ENCODE measurements at places on chromosomes 4 and X. TPM values are rescaled to one million over a fixed set of nuclear protein-coding genes. Genes with fewer than 3 reads are reported as not detected.

DNA sequence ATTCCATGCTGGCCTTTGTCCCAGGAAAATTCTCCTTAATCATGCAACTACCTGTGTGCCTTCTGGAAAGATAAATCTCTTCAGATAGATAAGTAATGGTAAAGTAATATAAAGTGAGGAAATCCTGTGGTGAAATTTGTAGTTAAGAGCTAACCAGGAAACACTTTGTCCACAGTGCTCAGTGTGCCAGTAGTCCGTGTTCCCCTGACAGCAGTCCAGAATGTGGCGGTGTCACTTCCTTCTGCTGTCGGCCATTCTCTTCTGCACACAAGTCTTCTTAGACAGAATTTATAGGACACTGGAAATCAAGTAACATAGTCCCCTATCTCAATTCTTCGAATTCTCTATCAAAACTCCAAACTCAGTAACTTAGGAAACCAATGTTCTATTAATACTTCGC is 5.7 kb upstream of the CXXC4 start:
- no peak for DNase-seq

GRCh38 chr4:80781431-80781830 is 249.1 kb upstream of the BMP3 start:
- no peak for DNase-seq

DNA sequence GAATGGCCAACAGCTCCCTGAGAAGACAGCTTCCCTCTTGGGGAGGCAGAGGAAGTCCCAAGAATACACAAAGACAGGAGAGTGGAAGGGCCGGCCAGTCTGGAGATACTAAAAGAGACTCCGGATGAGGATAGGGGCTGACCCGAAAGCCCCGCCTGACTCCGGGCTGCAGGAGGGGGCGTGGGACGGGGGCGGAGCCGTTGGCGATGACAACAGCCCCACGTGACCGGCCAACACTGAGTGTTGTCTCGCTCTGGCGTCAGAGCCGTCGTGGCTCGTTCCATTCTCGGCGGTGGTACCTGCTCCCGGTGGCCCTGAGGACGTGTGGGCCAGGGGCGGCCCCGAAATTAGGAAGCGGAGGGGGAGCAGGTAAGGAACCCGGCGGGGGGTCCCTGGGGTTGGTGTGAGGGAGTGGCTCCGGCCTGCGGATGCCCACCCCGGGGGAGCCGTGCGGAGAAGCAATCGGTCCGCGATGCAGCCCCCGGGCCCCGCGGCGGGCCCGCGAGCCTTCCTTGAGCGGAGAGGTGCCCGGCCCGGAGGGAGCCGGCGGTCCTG is at the start of gene BEX4:
Gene BEX4 (plus strand): TSS at position 239 of the 555 bp plus-strand sequence. CDS start 1,046 bp downstream, outside the sequence.
- no peak for DNase-seq

- DNase-seq: no peak
These were observed 22.4 kb downstream of the RS1 start for GRCh38 chrX:18649498-18649951.

GRCh38 chr4:74045772-74046171 is 7.3 kb upstream of the CXCL3 start:
- no peak for DNase-seq

DNA sequence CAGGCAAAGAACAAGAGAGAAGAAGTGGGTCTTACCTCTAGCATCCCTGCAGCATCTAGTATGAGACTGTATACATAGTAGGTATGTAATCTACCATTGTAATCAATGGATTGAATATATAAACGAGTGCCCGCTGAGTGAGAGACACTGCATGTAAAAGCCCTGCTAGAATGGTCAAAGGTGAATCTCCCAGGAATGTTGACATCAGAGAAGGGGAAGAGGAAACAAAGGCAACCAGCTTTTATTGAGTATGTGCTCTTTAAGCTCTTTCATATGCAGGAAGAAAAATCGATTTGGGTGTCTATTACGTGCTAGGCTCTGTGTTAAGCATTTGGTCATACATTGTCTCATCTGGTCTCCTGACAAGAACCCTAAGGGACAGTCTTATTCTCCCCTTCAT is 91.9 kb upstream of the KLHL13 start:
- DNase-seq: no peak

GRCh38 chr4:165991325-165992180 is 118.5 kb downstream of the TLL1 start:
- peak; percentile 15 for DNase-seq

DNA sequence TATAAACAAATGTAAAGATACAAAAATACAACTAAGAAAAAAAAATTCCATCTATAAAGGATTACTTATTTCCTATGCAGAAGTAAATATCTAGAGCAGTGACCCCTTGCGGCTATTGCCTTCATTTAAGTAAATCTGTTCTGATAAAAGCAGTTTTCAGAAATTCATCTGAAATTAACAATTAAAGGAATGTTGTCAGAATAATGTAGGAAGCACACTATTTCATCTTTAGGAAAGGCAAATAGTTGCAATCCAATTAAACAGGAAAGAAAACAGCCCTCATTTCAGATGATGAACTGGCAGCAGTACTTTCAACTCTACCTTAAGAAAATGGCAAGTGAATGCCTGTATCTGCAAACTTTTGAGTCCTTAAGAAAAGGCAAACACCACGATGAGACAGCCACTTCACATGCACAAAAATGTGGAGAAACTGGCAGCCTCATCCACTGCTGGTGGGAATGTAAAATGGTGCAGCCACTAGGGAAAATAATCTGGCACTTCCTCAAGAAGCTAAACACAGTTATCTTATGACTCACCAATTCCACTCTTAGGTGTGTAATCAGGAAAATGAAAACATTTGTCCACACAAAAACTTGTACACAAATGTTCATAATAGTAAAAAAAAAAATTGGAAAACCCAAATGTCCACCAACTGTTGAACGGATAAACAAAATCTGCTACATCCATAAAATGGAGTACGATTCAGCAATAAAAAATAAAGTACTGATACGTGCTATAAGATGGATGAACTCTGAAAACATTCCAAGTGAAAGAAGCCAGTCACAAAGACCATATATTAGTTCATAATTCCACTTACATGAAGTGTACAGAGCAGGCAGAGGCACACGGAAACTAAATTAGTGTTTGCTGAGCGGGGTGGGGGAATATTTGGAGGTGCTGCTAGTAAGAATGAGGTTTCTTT is 2.0 kb upstream of the THAP9 start:
- DNase-seq: peak; percentile 70

DNA sequence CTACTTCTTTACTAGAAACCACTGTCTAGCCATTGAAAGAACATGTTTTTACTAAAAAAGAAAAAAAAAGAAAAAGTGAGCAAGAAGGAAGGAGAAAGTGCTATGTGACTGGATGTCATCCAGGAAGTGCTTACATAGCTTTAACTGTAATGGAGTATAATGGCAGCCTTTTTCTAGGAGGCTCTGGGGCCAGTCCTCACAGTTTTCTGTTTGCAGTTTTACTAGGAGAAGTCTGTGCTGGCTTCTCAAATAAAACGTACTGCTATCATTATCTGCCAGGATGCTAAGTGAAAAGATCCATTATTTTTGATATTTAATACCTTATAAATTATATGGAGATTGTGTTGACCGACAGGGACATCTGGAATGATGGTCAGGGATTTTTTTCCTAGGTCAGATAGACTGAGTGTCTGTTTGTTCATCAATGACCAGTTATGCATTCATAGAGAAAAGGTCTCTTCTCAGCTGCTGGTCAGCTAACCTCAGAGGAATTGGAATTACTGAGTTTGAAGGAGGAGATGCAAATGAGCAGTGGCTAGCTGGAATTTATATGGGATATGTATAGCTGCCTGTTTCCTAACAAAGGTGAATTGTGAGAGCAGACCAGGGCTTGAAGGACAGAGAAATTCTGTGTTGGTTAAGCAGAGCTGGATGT is 21.7 kb downstream of the LPAR4 start:
- no peak for DNase-seq

DNA sequence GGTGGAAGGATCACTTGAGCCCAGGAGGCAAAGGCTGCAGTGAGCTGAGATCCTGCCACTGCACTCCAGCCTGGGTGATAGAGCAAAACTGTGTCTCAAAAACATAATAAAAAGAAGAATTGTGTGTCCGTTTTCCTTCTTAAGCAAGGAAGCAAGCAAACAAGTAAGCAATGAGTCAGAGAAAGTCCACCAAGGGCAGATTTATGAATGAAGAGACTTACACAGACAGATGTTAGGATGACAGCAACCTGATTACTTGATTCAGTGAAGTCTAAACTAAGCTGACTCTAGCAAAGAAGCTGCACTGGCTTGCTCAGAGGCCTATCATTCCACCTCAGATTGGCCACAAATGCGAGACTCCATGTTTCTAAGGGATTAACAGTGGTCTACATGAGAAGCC is 34.1 kb upstream of the SCML1 start:
- peak; percentile 34 for DNase-seq

DNA sequence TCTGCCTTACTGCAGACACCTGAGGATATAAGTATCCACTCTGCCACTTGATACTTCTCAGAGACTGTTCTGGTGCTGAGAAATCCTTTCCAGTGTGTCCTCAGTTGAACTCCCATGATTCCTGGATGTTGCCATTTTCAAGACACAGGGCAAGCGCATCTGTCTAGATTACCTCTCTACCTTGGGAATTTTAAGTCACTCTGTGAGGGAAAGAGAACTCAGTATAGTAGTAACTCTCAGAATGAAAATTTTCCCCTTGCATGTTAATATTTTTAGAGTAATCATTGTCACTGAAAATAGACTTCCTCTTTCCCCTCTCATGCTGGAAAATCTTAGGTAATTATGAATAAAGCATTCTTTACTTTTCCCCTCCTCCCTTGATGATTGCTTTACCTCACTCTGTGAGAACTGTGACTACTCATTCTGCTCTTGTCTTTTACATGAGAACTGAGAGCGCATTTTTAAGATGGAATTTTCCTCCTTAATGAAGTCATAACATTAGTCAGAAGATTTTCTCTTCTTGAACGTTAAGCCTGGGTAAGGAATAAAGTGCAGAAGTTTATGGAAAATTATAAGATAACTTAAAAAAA is 45.0 kb downstream of the TET2 start:
- no peak for DNase-seq

- no peak for DNase-seq
These were observed 410 bp downstream of the GNL3L start for GRCh38 chrX:54530357-54530900.

GRCh38 chrX:38175139-38175538 is 45.5 kb downstream of the SRPX start:
- DNase-seq: peak; percentile 37

GRCh38 chr4:73127839-73128453 is 58.4 kb upstream of the COX18 start:
- no peak for DNase-seq

GRCh38 chr4:73727685-73728084 is 12.7 kb upstream of the CXCL8 start:
- no peak for DNase-seq

GRCh38 chr4:56118845-56119244 is 170.1 kb downstream of the CEP135 start:
- DNase-seq: no peak

DNA sequence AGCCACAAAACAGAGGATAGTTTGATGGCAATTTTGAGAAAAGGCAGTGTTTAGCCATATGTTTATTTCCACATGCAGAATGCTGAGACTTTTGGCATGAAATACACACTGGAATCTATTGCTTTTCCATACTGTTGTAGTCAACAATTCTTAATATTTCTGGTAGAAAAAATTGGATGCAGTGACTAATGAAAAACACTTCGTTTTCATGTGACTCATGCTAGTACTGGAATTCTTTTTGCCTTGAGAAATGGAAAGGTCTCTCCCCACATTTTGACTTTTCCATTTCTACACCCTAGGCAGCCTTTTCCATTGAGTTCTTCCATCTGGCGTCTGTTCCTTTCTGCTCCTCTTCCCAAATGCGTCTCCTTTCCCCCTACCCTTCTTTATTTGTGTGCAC is 425.2 kb upstream of the FTHL17 start:
- DNase-seq: peak; percentile 28

DNA sequence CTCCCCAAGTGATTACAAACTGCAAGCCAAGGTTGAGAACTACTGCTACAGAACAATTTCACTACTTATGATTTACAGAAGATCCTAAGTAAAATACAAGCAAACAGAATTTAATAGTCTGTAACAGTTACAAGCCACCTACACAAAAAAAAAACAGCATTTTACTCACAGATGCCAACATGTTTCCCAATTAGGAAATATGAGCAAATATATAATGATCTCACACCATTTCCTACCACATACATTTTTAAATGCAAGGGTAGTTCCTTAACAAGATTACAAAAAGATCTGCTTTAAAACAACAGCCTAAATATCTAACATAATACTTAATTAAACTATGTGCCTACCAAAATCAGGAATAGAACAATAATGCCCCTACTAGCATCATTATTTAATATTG is 63.4 kb downstream of the EFHC2 start:
- DNase-seq: no peak

DNA sequence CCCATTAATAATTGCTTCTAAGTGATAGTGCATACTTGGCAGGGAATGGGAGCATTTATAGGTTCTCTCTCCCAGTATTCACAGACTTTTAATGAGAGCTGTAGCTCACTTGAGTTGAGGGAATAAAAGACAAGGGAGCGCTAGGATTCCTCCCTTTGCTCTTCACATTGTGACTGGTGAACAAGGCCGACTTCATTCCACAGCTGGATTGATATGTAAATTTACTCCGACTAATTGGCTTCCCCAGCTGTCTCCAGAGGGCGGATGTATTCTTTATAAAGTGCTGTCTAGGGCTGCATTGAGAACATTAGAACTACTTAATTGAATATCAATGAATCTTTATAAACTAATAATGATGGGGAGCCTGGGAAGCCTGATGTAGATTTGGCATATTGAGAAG is 63.4 kb downstream of the GPR50 start:
- no peak for DNase-seq

DNA sequence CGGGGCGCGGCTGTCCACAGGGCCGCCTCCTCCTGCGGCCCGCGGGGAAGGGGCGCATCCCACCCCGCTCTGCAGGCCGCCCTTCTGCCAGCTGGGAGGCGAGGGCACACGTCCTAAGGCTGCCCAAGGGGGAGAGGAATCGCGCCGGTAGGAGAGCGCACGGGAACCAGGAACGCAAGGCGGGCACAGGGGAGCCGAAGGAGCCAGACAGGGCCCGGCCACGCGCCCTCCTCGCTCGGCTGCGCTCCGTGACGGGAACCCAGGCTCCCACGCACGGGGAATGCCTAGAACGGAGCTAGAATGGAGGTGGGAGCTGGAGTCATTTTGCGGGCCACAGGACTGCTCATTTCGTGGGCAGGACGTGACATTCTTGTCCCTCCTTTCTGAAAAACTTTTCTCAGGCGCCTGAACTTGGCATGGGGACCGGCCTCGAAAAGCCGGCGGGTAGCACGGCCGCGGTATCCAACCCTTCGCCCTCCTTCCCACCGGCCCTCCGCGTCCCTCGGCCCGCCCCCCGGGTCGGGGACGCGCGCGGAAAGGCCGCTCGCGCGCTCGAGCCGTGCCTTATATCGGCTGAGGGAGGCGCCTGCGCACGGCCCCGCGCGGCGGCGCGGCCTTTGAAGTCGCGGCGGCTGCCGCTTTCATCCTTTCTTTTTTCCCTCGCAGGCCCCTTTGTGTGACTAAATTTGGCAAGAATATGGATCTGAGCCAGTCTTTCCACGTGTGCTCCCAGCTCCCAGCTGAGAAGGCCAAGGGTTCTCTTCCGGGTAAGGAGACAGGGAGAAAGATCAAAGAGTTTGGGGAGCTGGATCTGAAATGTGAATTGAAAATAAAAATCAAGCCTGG is 4.2 kb upstream of the LEF1 start:
- peak; percentile 10 for DNase-seq

Gene IGSF1
- total RNA-seq: not detected

Gene TRAM1L1
- total RNA-seq: not detected

Gene DAPP1
- total RNA-seq: not detected

Gene NAP1L3
- total RNA-seq: 1.5 TPM

Gene RTL9
- 0.03 TPM for total RNA-seq

Gene SMIM10L2A
- 0.29 TPM for total RNA-seq

Gene TIGD4
- 1.5 TPM for total RNA-seq

Gene NR0B1
- total RNA-seq: not detected

Gene TMPRSS11F
- not detected for total RNA-seq

Gene IKBKG
- 63.2 TPM for total RNA-seq

Gene ZXDA
- 4.0 TPM for total RNA-seq

Gene APLN
- 0.31 TPM for total RNA-seq

All from A172 (cell line).